ENCODE measurements at places on chromosomes 5 and 9. TPM values are rescaled to one million over a fixed set of nuclear protein-coding genes. Genes with fewer than 3 reads are reported as not detected.

DNA sequence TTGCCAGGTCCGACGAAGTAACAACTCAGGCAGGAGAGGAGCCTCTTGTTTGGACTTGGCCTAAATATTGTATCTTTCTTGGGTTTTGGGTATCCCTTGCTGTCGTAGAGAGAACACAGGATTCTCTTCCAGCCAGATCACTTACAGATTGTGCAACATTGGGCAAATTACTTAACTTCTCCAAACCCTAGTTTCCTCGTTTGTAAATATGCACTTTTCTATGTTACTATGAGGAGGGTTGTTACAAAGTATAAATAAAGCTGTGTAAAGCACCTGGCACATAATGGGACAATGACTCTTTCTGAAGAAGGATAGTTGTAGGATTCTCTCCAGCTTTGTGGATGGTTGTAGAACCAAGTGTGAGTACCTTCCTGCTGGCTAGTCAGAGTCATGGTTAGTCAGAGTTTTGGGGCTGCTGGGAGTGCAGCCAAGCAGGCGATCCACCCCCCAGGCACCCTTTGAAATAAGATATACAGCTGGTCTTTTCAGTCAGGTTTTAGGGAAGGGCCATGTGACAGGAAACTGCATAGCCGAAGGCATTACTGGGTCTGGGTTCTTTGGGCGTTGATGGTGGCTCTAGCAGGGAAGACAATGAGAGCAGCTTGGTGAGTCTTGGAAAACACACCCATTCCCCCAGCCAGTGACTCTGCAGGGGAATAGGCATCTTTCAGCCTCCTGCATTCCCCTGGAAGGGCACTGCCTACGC is 49.9 kb upstream of the GDNF start:
- no peak for DNase-seq

- no peak for DNase-seq
Observed at GRCh38 chr5:66151030-66151429, 6.9 kb downstream of the SREK1 start.

- DNase-seq: no peak
Observed at GRCh38 chr9:115016344-115016743, 86.0 kb upstream of the TNFSF8 start.

- no peak for DNase-seq
Observed at GRCh38 chr5:128252756-128253155, 169.2 kb downstream of the SLC12A2 start.

GRCh38 chr9:117073539-117074341 is 341.1 kb downstream of the ASTN2 start:
- DNase-seq: no peak

- no peak for DNase-seq
Observed at GRCh38 chr9:136324501-136325300, 2.6 kb upstream of the GPSM1 start.

DNA sequence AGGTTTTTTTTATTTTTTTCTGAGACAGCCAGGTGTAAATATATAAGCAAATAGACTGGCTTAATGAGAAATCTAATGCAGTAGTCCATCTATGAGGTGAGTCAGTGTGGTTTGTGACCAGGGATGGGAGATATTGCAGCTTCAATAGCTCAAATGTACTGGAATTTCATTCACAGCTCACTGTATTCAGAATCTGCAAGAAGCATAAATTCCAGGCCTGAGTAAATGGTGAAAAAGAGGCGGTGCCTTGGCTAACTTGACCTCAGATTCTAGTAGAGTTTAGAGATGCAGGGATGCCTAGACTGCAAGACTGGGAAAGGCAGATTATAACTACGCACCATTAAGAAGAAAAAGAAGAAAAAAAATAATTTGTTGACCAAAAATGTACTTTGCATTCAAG is 151.9 kb upstream of the SMC2 start:
- DNase-seq: no peak

LCN1 gene
- not detected for total RNA-seq

PHYHD1 gene
- total RNA-seq: 70.8 TPM

TAF11L10 gene
- not detected for total RNA-seq

PPP3R2 gene
- total RNA-seq: not detected

ACOT12 gene
- total RNA-seq: 51.6 TPM

IL9 gene
- total RNA-seq: not detected

LPAR1 gene
- 0.86 TPM for total RNA-seq

Data from left lobe of liver (tissue), 2 donors.